ENCODE measurements at places on chromosomes 13 and 19.

GRCh38 chr19:17889609-17890214 lies 18.0 kb downstream of the SLC5A5 start:
- DNase-seq: no peak

DNA sequence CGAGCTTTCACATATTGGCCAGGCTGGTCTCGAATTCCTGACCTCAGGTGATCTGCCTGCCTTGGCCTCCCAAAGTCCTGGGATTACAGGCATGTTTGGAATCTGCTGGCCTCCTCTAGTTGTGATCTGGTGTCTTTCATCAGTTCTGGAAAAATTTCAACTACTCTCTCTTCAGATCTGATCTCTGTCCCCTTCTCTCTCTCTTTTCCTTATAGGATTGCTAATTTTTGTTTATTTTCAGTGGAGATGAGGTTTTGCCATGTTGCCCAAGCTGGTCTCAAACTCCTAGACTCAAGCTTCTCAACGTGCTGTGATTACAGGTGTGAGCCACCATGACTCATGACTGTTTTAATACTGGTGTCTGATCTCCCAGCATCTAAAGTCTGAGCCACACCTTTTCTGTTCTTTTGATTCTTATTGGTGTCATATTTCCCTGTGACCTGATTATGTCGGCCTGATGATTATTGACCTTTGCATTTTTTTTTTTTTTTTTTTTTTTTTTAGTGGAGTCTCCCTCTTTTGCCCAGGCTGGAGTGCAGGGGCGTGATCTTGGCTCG lies 10.4 kb upstream of the NANOS2 start:
- no peak for DNase-seq

- no peak for DNase-seq
Observed at GRCh38 chr13:106284358-106284757, 251.1 kb downstream of the EFNB2 start.

GRCh38 chr13:46679369-46680120 lies 117.4 kb downstream of the ESD start:
- DNase-seq: peak; percentile 25

DNA sequence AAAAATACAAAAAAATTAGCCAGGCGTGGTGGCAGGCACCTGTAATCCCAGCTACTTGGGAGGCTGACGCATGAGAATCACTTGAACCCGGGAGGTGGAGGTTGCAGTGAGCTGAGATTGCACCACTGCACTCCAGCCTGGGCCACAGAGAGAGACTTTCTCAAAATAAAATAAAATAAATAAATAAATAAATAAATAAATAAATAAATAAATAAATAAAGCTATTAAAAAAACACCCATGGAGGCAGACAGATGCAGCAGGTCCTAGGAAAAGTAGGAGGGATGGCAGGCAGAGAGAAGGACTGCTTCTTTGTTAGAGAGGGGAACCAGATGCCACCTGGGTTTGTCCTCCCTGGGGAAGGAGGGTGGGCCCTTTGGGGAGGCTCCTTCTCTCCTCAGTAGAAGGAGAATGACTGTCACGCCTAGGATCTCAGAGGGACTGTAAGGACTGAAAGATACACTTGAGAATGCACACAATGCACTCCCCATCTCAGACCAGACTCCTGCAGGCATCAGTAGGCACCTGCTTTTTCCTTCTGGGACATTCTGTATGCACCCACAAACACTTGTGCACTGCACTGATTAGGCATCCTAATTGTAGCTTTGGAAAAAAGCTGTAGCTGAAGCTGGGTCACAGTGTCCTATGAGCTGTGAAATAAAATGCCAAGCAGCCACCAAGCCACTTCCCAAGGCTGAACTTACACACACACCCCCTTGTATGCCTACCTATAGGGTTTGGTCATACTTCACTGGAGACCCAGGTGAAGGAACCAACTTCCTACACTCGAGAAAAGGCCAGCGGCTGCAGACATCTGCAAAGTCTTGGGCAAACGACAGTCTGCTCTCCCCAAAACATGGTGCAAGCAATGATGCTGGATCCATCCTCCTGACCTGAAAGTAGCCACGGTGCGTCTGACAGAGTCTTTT lies 18.9 kb upstream of the SLC35E1 start:
- no peak for DNase-seq

GRCh38 chr13:23986619-23987018 lies 89.3 kb upstream of the C1QTNF9B start:
- no peak for DNase-seq

DNA sequence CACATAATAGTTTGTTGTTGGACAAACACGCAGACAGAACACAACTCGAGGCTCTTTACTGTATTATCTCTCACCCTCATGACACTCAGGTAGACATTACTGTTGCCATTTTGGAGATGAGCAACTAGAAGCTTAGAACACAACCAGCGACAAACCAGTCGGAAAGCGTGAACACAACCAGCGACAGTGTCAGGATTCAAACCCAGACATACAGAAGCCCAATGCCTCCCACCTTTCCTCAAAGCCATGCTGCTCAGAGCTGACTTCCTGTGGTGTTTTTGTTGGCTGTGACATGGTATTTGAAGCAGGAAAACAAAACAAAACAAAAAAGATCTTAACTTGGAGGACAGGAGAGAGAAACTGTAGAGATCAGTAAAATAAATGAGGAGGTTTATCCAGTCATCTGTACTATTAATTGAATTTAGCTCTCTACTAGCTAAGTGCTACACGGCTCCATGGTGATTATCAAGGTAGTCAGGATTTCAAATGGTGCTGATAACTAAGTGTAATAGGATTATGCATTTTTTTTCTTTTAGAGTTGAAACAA lies 92.1 kb downstream of the STARD13 start:
- DNase-seq: no peak

- DNase-seq: no peak
Observed at GRCh38 chr19:52190487-52191293, 838 bp downstream of the PPP2R1A start.

DNA sequence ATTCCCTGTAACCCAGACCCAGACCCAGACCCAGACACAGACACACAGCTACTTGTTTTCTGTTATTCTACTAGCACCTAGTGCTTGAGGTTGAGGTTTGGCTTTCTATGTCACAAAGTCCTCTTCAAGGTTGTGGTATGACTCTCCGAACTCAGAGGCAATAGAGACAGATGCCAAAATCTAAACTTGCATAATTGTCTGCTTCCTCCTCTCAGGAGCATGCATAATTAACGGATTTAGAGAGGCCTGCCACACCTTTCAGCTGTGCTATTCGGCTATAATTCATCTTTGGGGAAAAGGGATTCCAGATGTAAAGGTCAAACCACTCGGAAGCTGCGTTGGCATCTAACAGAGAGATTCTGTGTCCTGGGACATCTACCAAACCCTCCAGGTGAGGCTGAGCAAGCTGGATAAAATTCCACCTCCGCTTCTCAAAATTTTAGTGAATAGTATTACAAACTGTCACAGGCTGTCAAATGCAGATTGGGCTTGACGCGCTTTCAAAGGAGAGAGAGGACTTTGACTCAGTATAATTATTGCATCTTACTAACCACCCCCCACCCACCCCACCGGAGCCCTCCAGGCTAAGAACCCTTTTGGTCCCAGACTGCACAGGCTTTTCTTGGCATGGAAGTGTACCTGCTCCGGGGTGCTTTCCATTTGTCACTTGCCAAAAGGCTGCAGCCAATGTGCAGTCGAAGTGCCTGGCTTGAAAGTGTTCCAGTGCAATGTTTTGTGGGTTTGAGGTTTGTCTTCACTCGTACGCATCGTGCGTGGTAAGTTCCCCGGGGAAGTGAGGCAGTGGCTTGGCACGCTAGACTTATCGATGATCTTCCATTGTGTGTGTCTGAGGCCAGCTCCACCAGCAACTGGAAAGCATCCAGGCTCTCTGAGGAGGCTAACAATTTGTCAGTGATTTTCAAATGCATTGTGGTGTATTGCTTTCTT lies 194.1 kb downstream of the TDRD3 start:
- no peak for DNase-seq

GRCh38 chr19:16586991-16587832 lies 15.0 kb upstream of the SLC35E1 start:
- DNase-seq: peak; percentile 62

- DNase-seq: no peak
Observed at GRCh38 chr13:111482806-111483620, 162.6 kb downstream of the TEX29 start.

- no peak for DNase-seq
Observed at GRCh38 chr13:99896369-99897075, 75.0 kb downstream of the ZIC5 start.

DNA sequence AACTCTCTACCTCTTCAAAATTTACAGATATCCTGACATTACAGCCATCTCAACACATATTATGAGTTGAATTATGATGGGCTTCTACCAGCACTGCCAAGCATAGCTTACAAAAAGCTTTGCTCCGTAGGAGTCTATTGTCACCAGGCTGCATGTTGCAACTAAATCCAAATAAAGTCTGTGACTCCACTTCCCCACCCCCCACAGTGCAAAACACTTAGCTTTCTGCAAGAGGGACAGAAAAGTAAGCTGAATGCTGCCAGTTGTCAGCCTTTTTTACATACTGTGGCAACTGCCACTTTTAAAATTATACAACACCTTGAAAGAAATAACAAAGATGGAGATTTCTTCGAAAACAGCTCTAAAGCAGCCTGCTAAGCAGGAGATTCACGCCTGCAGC lies 189.1 kb downstream of the FGF14 start:
- no peak for DNase-seq

GRCh38 chr19:57421037-57421436 lies 10.1 kb downstream of the ZNF17 start:
- DNase-seq: no peak

DNA sequence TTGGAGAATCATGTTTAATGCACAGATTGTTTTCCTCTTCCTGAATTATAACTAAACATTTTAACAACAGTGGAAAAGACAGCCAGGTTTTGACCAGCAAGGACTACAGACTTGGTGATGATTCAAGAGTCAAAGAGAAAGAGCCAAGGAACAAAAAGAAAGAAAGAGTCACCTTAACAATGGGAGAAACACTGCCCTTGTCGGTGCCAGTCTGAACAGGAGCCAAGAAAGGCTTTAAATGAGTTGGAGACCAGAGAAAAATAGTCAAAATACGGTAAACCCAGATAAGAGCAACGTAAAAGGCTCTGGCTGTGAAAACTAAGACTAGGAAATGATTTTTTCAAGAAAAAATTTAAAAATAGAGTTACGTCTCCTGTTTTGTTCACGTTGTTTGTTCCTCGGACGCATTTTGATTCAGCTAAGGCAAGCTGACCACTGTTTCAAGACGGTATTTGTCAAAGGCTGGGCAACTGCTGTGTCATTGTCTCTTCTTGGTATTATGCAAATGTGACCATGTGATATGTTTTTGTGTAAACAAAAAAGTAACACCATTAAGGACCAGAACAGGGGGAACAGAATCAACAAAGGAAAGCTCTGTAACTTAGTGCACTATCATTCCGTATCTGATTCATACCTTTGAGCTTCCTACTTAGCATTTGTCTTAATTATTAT lies 634.5 kb downstream of the LIG4 start:
- DNase-seq: no peak

GRCh38 chr19:1015782-1016646 lies 4.9 kb downstream of the TMEM259 start:
- no peak for DNase-seq

DNA sequence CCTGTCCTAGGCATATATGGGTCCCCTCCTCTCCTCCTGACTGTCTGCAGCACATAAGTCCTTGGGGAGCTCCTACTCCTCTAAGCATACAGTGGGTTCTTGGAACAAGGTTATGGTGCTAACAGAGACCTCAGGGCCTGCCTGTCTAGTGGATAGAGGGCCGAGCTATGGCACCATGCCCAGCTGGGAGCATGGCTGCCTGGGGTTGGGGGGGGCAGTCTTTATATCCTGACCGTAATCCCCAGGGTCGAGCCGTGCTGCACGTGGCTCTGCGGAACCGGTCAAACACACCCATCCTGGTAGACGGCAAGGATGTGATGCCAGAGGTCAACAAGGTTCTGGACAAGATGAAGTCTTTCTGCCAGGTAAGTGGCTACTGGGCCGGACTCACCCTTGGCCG lies 3.3 kb downstream of the GPI start:
- no peak for DNase-seq
